ENCODE measurements at places on chromosomes 1 and 21.
A peak's percentile ranks its signal among the peaks of the same experiment; 100 is the strongest.

GRCh38 chr1:179820226-179820970, 57.2 kb downstream of the TOR1AIP2 start:
- no peak for DNase-seq

- DNase-seq, result no peak
These were observed 192.3 kb downstream of the SLC45A1 start for GRCh38 chr1:8510041-8510823.

DNA sequence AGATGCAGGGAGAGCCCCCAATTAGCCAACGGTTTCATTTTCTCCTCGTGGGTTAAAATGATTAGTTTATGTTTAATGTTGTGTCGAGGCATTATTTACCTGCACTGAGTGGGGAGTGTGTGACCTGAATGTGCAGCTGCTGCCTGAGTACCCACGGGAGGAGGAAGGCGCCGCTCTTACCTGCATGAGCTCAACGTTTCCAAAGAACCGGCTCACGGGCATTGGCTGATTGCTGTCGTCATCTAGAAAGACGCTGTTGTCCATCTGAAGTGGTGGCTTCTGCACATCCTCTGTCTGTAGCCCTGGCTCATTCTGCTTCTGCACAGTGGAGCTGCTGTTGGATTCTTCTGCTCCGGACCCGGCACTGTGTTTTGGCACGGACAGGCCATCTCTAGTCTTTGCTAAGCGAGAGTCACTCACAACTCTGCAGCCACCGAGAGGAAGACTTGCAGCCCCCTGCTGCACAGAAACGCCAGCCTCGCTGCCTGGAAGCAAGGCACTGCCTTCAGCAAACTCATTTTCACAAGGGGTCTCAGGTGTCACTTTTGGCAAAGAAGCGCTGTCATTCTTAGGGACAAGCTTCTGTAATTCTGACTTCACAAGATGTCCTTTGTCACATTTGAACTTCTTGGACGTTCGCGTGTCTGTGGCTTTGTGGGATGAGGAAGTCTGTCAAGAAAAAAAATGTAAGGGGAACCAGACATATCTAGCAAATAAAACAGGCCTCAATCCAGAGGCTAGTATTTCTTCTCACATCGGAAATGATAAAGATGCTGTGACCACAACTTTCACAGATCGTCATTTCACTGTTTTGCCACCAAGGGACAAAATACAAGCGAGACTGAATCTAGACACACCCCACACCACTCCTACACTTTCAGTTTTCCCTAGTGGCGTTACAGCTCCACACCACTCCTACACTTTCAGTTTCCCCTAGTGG, 9.4 kb downstream of the C1orf174 start:
- no peak for DNase-seq

DNA sequence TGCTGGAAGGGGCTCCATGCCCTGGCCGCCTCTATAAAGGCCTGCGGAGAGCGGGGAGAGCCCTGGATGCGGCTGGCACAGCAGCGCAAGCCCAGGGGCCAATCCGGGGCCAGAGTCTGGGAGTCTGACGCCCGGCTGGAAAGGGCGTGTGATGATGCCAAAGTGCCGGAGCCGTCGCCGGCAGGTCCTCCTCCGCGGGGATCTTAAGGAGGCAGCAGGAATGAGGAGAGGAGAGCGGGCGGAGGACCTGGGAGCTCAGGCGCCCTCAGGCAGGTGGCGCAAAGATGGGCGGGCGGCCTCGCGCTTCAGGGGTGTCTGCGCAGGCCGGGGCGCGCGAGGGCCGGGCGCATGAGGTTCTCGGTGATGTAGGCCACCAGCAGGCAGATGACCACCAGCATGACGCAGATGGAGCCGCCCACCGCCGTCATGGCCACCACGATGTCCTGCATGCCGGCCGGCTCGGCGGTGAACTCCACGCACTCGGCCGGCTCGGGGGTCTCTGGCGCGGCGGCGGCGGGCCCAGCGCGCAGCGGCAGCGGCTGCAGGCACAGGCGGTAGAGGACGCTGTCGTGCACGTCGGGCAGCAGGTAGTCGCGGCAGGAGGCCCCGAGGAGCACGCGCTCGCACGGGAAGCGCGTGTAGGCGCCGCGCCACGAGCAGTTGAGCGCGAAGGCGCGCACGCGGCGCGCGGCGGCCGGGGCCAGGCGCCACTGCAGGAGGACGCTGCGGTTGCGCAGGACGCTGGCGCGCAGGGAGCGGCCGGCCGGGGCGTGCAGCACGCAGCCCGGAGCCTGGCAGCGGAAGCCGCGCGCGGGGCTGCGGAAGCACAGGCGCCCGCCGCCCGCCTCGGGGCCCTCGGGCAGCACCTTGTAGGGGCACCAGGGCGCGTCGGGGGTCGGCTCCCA, 653 bp downstream of the FNDC10 start:
- no peak for DNase-seq

GRCh38 chr1:230577537-230577936, 64.7 kb upstream of the COG2 start:
- DNase-seq, result no peak

GRCh38 chr1:201565024-201565730, 26.2 kb downstream of the NAV1 start:
- DNase-seq, result peak; percentile 87

All from anterior cingulate cortex (tissue), 58 donors.